ENCODE measurements at places on chromosomes 1 and 21.

GRCh38 chr1:67060811-67061218 lies 6.9 kb upstream of the SLC35D1 start:
- no peak for DNase-seq
- H3K36me3 ChIP-seq, result no peaks in the 10 kb centered on the region

DNA sequence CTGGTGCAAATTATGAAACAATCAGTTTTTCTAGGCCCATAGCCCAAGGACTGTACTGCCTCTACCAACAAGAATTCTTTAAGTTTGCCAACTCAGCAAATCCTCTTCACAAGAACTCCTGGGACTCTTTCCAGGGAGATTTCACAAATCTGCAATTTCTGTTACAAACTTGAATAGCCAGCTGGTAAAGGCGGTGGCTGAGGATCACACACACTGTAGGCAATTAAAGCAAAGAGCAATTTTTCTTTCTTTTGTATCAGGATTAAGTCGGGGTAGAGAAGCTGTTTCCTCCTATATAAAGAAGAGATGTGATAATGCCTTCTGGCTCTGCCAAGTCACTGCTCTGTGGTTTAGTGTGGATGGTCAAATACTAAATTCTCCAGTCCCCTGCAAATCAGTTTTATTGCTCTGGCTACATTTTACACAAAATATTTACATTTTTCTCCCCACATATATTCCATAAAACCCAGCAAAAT lies 1.7 kb downstream of the ALDH9A1 start:
- H3K4me3 ChIP-seq, result no peak overlapping the region
- H3K36me3 ChIP-seq, result peaks cover 8% of the 10 kb centered on the region
- H3K4me1 ChIP-seq, result peaks cover 4% of the 10 kb centered on the region

DNA sequence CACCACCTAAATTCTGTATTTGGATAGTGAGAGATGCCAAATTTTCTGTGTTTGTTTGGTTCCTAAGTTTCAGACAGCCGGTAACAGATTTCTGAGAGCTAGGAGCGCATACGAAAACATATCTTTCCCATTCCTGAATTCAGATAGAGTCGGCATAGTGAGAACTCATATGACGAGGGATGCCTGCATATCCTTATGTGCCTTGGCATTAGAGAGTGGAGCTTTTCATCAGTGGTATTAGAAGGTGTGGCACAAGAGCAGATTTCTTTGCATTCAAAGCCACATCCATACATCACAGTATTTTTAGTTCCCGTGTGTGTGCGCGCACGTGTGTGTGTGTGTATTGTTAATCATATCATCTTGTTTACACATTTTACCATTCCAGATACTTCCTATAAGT lies 85.8 kb downstream of the ATP5PO start:
- DNase-seq, result no peak
- H3K36me3 ChIP-seq, result no peaks in the 10 kb centered on the region
- H3K27me3 ChIP-seq, result no peaks in the 10 kb centered on the region

DNA sequence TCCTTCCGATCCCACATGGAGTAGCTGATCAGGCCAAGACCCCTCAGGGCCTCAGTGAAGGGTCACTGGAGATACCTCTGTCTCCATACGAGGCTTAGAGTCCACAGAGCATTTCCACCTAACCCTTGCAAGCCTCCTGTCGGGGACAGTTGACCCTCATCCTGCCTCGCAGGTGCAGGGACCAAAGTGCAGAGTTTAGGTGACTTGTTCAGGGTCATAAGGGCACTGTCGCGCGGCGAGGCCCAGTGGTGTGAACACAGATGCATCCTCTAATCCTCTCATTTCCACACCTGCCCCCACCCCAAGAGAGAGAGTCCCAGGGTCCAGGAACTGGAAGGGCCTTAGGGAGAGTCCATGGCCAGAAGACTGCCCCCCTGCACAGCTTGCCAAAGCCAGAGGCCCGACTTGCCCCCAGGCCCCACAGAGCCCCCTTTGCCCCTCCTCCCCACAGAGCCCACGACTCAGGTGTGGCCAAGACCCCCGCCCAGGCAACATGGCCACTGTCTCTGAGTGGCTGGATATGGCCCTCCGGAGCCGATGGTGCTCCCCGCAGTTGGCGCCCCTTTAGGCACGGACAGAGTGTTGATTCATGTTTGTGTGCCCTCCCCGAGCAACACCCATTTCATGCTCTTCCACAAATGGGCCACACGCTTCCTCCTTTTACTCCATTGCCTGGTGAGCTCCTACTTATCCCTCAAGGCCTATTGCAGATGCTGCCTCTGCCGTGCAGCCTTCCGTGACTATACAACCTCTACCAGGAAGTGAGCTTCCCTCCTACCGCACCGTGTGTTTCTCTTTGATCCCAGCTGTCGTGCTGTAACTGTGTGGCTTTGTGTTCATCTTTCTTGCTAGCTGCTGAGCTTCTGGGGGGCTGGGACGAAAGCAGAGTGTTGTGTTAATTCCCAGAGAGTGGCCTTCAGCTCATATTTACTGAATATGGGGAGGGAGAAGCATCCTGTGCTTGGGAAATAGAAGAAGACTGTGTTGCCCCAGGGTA lies 1.7 kb downstream of the TRPM2 start:
- H3K27me3 ChIP-seq, result peaks cover 5% of the 10 kb centered on the region
- H3K27ac ChIP-seq, result no peak overlapping the region
- no peaks in the 10 kb centered on the region for H3K36me3 ChIP-seq
- H3K4me3 ChIP-seq, result peak overlapping the region; percentile 1
- no peaks in the 10 kb centered on the region for H3K4me1 ChIP-seq
- no peak for DNase-seq

DNA sequence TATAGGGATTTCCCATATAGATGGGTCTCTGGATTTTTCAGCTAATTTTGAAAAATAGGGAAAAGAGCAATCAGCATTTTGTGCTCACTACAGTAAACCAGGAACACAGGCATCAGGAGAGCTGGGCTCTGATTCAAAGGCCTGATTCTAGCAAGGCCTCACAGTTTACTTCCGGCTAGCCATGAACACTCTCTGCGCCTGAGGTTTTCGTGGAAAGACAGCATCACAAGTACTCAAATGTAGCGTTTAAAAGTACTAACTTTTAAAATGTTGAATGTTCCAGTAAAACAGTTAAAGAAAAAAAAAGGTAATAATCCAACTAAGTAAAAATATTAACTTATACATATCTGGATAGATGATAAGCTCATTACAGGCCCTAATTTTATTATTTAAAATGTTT lies 120.6 kb downstream of the SLC45A1 start:
- no peaks in the 10 kb centered on the region for H3K36me3 ChIP-seq
- peaks cover 3% of the 10 kb centered on the region for H3K4me1 ChIP-seq
- H3K27me3 ChIP-seq, result no peaks in the 10 kb centered on the region
- no peak overlapping the region for H3K27ac ChIP-seq
- DNase-seq, result no peak
- H3K4me3 ChIP-seq, result no peak overlapping the region

- no peaks in the 10 kb centered on the region for H3K36me3 ChIP-seq
- no peaks in the 10 kb centered on the region for H3K27me3 ChIP-seq
- H3K4me3 ChIP-seq, result no peak overlapping the region
- H3K4me1 ChIP-seq, result no peaks in the 10 kb centered on the region
- no peak for DNase-seq
These were observed 19.7 kb upstream of the S1PR1 start for GRCh38 chr1:101217148-101217547.

GRCh38 chr1:205240569-205240968 lies 12.8 kb downstream of the TMCC2 start:
- no peaks in the 10 kb centered on the region for H3K4me1 ChIP-seq
- no peak overlapping the region for H3K27ac ChIP-seq
- H3K4me3 ChIP-seq, result no peak overlapping the region
- no peaks in the 10 kb centered on the region for H3K27me3 ChIP-seq
- H3K36me3 ChIP-seq, result no peaks in the 10 kb centered on the region

DNA sequence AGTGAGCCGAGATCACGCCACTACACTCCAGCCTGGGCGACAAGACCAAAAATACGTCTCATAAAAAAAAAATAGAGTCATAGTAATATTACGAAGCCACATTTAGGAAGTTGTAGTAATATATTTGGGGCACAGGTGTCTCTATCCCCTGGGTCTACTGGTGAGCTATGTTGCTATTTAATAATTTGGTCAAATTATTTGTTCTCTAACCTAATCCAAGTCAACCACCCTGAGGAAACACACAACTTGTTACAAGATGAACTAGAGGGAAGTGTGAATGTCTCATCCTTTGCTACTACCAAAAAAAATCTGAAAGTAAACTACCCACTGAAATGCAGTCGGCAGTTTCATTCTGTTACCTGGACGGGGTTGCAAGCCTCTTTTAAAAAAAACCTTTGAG lies 35.3 kb downstream of the RGS8 start:
- H3K27me3 ChIP-seq, result no peaks in the 10 kb centered on the region
- no peak overlapping the region for H3K27ac ChIP-seq
- no peaks in the 10 kb centered on the region for H3K36me3 ChIP-seq
- H3K4me3 ChIP-seq, result no peak overlapping the region
- no peaks in the 10 kb centered on the region for H3K4me1 ChIP-seq
